ENCODE measurements at places on chromosomes 2 and 18.

DNA sequence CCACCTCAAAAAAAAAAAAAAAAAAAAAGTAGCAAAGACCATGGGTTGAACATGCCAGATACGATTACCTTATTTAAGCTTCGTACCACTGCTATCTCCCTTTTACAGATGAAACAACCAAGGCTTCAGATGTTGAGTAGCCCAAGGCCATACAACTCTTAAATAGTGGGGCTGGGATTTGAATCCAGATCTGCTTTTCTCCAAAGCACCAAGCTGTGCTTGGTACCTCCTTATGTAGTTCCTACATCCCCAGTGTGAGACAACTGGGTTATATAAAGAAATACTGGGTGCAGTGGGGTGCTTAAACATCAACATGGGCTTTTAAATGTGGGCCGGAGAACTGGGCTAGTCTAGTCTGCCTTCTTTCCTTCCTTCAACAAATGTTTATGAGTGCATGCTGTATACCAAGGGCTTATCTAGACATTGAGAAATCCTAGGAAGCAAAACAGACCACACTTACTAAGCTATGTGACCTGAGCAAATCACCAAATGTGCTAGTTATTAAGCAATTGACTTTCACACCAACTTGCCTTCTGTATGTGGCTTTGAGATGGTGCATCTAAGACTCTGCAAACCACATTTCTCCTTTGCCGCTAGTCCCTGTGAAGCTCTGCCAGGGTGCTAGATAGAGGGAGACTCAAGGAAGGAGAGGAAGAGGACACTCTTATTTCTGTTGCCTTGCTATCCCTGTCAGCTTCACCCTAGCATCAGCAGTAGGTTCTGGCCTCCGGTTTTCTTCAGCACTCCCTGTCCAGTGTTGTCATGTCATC lies 206.8 kb upstream of the FBXO11 start:
- DNase-seq, result no peak

DNA sequence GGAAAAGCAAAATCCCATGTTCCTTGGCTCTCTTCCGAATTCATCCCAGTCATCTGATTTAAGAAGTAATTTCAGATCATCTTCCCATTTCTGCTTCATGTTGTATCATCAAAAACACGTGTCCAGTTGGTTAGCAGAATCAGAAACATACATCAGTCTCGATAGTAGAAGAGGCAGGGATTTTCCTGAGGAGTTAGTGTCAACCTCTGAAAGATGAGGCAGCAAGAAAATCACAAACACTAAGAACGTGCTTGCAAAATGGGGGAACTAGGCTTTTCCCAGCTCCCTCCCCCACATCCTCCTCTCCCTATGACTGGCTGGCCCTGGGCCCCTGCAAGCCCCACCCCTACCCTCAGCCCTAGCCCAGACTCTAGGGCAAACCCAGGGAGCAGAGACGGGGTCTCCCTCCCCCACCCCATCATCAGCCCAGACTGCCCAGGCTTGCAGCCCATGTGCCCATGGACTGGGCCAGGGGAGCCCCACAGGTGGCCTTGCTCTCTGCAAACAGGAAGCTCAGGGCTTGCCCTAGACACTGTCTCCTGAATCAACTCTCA lies 161.0 kb upstream of the ID2 start:
- DNase-seq, result no peak

DNA sequence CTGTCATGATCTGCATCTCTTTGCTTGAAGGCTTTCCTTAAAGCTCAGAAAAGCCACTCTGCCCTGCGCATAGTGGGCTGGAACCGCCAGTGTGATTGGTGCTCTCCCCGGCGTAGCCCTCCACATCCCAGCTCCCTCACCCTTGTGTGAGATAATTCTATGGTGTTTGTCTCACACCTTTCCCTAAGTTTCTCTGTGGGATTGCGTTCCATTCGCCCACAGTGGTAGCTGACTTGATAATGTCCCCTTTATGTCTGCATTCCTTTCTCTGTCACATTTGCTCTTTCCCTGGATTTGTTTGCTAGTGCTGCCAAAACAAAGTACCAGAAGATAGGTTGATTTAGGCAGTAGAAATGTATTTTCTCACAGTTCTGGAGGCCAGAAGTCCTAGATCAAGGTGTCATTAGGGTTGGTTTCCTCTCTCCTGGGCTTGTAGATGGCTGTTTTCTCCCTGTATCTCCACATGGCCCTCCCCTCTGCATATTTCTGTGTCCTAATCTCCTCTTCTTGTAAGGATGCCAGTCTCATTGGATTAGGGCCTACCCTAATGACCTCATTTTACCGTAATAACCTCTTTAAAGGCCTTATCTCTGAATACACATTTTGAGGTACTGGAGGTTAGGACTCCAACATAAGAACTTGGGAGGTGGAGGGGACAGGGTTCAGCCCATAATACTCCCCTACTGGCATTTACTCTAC lies 7.4 kb upstream of the TMEM87B start:
- no peak for DNase-seq

DNA sequence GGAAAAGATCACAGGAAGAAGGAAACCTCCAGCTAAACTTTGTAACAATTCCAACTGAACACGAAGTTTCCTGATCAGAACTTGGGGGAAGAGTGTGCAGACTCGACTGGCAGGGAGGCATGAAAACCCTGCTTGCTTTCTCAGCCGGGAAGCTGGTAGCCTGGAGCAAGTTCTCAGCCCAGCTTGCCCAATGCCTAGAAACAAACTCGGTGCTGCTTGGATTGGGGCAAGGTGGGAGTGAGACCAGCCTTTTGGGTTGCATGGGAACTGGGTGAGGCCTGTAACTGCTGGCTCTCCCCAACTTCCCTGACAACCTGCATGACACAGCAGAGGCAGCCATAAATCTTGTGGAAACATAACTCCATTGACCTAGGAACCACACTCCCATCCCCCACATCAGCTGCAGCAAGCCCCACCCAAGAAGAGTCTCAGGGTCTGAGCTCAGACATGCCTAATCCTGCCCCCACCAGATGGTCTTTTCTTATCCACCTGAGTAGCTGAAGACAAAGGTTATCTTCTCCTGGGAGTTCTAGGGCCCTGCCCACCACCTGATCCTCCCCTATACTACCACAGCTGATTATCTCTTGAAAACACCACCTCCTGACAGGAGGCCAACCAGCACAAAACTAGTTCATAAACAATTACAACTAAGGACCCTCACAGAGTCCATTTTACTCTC lies 1859.7 kb upstream of the CELF4 start:
- no peak for DNase-seq

GRCh38 chr2:62705859-62706720 lies 577 bp downstream of the EHBP1 start:
- DNase-seq, result no peak

DNA sequence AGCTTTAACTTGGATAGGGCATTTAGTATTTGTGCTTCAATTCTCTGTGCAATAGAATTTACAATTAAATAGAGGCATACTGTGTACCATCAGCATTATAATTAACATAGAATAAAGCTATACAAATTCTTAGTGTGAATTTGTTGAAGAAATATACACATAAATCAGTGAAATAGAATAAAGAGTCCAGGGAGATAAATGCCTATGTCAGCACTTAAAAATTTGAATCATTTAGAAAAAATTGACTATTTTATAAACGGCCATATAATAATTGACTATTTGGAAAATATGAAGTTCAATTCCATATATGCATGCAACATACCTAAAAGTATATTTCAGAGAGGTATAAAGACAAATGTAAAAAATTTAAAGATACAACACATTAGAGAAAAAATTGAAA lies 348.7 kb downstream of the NR4A2 start:
- no peak for DNase-seq

DNA sequence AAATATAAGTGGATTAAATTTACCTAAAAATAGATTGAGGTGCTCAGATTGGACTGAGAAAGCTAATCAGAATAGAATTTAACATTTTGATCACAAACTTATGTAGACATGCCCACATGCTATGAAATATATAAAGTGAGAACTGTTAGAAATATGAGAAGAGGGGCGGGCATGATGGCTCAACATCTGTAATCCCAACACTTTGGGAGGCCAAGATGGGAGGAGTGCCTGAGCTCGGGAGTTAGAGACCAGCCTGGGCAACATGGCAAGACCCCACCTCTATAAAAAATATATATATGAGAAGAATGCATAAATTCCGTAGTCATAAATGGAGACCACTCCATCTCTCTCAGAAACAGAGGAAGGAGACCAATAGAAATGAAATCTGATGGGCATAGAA lies 25.7 kb downstream of the NTSR2 start:
- DNase-seq, result no peak

DNA sequence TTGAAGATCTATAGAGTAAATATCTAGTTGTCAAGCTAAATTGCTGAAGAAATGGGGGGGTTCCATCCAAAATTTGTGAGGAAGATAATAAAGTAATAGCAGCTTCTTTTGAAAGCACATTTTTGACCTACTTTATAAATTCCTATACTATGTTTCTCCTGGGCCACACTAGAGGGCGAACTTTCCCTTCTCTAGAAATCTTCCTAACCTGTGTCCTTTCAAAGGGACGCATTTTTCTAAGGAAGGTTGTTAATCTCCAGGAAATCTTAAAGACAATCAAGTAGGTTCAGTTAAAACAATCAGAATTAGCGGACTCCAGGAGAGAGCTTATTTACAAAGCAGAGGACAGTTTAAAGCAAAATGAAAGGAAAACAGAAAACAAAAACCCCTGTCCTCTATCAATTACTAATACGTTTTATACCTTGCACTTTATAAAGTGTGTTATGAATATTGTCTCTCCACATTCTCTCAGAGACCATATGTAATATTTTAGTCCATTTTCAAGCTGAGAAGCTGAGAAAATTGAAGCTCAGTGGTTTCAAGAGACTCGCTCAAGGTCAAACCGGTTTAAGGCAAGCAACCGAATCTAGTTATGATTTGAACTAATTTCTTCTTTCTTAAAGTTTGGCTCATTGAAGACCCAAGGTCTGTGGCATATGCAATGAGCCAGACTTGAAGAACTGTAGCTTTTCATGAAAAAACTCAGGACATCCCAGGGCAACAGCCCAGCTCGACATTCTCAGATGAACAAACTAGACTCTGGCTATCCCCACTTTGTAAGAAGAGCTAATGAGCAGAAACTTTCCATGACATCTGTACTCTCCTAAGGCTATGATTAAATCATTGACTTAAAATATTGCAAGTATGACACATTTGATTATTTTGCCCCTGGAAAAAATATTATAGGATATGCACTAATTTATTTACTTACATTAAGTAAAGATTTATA lies 273.6 kb downstream of the PAX3 start:
- DNase-seq, result no peak

- no peak for DNase-seq
These were observed 132.6 kb downstream of the MAP2 start for GRCh38 chr2:209556354-209556961.

DNA sequence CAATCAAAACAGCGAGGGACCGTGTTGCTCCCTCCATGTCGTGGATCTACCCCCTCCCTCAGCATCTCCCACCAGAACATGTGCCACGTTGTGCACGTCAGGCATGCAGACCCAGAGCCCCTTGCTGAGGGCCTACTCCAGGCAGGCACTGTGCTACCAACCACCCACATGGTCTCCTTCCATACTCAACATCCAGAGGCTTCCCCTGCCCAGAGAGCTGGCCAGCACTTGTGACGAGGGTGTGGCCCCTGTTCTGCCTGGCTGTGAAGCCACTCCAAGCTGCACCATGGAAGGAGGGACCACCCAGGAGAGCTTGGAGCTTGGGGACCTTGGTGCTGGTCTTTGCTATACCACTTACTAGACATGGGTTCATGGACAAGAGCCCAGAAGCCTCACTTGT lies 40.5 kb downstream of the REEP1 start:
- no peak for DNase-seq

DNA sequence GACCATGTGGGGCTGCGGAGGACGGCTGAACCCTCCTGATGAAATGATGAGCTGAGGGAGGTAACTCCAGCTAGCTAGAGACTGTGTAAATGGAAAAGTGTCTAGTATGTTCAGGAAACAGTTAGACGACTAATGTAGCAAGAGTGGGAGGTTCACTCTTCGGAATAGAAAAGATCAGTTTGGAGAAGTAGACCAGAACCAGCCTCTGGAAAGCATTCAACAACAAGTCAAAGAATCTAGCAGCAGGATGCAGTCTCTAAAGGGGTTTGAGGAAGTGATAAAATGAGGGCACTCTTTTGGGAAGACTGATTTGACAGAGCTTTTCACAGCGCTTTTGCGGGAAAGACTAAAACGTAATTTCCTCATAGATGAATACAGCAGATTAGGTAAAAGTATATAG lies 79.6 kb downstream of the GAREM1 start:
- no peak for DNase-seq

DNA sequence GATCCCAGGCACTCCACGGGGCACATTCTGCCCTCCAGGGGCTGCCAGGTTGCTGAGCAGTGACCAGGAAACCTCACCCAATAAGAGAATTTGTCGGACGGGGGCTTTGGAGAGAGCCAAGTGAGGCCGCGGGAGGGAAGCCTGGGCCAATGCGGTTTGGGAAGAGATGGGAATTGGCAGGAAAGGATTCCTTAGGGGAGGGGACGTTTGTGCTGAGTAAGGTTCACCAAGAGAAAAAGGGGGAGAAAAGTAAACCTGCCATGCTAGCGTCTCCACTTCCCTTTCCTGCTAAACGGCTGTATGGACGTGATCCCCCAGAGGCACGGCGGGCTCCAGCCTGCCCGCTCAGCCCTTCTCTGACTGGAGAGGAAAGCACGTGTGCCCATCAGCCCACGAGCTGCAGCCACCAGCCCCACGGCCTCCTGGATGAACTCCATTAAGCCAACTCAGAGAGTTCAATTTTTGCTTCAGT lies 194.4 kb upstream of the ID2 start:
- no peak for DNase-seq

GRCh38 chr18:79245517-79246001 lies 150.2 kb upstream of the NFATC1 start:
- DNase-seq, result no peak

GRCh38 chr2:133717497-133717896 lies 149.2 kb upstream of the NCKAP5 start:
- no peak for DNase-seq

DNA sequence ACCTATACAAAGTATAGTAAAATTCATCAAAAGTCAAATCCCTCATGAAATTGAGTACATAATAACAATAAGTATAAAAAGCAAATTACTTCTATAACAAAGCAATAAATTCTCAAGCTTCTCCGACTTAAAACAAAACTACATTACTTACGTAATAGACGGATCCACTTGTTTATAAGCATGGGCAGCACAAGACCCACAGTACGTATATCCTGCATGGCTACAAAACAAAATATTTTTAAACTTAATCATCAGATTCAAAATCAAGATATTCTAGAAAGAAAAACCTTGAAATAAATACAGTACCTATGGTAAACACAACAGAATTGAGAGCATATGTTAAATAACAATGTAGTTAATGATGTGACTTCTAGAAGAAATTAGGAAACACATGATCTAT lies 78.9 kb downstream of the MEMO1 start:
- no peak for DNase-seq

GRCh38 chr2:202019689-202020450 lies 13.8 kb upstream of the FZD7 start:
- no peak for DNase-seq

Data from cortex of kidney (tissue), 1 donor.